ENCODE measurements at places on chromosomes 6 and 20.

- no peak for DNase-seq
These were observed 8.2 kb upstream of the SHLD1 start for GRCh38 chr20:5742041-5742440.

DNA sequence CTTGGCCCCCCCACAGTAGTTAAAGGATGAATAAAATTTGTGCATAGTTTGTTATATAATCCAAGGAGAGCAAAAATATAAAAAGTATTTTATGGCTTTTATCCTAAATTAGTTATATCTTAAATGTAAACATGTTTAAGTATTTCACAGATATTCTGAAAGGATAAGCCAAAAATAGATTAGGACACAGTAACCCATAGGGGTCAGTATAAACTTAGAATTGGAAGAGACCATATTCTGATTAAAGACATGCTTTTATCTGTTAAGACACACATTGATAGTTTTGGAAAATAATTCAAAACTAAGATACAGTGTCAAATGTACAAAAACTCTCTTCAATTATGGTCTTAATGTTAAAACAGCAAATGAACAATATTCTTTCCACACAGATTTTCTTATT, 4.5 kb upstream of the SERINC1 start:
- peak; percentile 35 for DNase-seq

GRCh38 chr6:88248709-88249321, 82.7 kb upstream of the CNR1 start:
- DNase-seq, result peak; percentile 49

- DNase-seq, result no peak
These were observed 8.3 kb upstream of the AVP start for GRCh38 chr20:3092611-3093379.

GRCh38 chr20:32752458-32753250, 9.4 kb upstream of the COMMD7 start:
- peak; percentile 89 for DNase-seq

GRCh38 chr6:8225113-8225512, 122.8 kb upstream of the EEF1E1 start:
- no peak for DNase-seq

Data from M059J (cell line).